Ureter (tissue), 1 donor: ENCODE measurements at places on chromosomes 3 and 15. TPM values are rescaled to one million over a fixed set of nuclear protein-coding genes. Genes with fewer than 3 reads are reported as not detected.

The CD86 gene
- total RNA-seq, result 3.0 TPM

The GOLGA8Q gene
- 2.3 TPM for total RNA-seq

The IQCF5 gene
- total RNA-seq, result not detected

The VPS39 gene
- total RNA-seq, result 96.7 TPM

The SLCO2A1 gene
- 89.1 TPM for total RNA-seq

DNA sequence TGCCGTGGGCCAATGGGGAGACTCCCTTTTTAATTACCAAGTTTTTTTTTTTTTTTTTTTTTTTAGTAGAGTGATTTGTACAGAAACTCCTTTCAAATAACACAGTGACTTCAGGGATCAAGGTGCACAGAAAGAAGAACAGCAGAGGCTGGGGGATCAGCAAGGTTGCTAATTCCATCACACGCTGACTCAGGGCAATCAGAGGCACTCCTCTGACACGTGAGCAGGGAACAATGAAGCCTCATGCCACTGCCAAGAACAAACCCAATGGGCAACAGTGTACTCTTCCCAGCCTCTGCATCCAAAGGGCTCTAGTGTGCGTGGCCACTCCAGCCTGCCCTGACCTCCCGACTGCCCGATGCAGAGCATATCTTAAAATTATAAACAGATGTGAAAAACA is 186.7 kb upstream of the WNT5A start:
- DNase-seq, result no peak

DNA sequence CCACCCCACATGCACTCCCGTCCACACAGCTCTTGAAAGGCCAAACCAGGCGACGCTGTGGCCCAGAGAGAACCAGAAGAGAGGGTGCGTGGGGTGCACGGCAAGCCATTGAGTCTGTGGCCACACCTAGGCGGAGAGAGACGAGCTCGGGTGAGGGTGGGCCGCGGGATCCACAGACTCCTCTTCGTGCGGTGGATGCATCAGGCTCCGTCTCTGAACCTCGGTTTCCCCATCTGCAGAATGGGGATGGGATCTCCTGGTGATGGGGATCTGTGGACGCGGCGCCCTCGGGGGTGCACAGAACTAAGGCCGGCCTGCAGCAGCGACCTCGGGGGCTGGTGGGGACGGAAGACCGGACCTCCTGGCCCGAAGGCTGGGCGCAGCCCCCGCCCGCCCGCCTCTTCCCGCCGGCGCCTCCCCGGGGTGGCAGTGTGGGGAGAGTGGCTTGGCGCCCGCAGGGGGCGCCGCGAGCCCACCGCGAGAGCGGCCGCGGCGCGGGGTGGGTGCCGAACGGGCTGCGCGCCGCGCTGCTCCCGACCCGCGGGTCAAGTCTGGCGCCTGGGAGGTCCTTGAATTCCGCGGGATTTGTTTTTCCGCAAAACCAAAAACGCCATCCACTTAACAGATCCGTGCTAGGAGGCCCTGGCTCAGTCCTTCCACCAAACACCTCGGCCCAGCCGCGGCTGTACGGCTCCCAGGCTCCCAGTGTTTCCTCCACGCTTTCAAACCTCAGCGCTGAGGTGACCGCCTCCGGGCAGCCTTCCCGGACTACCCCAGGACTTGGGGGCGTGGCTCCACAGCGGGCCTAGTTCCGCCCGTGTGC is 13.2 kb upstream of the ADPGK start:
- DNase-seq, result no peak

DNA sequence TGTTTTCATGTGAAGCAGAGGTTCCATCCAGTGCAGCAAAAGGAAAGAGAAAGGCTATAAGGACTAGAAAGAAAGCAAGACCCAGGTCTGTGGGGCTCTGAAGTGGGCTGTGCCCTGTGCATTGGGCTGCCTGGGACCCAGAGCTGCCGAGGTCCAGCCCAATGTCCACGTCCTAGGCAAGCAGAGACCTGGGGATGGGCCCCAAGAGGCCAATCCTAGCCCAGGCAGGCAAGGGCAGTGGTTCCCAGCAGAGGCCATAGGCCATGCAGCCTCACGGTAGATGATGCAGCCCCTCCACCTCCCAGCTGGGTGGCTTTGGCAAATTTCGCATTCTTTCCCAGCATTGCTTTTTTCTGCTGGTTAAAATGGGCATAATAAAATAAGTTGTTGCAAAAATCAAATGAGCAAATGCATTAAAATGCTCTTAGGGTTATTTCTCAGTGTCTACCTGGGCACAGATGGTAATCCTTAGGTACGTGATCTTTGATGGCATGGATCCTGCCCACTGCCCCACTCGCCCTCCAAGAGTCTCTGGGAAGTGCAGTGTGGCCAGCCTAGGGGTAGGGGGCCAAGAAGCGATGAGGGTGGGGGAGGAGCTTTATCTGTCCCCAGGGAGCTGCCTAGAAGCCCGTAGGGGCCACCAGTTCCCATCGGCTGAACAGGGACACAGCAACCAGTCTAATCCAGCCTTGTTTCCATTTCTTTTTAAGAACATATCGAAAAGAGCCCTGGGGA is 22.3 kb upstream of the GP9 start:
- DNase-seq, result no peak

- no peak for DNase-seq
Measured at GRCh38 chr15:72766780-72767179, 16.8 kb downstream of the ADPGK start.

DNA sequence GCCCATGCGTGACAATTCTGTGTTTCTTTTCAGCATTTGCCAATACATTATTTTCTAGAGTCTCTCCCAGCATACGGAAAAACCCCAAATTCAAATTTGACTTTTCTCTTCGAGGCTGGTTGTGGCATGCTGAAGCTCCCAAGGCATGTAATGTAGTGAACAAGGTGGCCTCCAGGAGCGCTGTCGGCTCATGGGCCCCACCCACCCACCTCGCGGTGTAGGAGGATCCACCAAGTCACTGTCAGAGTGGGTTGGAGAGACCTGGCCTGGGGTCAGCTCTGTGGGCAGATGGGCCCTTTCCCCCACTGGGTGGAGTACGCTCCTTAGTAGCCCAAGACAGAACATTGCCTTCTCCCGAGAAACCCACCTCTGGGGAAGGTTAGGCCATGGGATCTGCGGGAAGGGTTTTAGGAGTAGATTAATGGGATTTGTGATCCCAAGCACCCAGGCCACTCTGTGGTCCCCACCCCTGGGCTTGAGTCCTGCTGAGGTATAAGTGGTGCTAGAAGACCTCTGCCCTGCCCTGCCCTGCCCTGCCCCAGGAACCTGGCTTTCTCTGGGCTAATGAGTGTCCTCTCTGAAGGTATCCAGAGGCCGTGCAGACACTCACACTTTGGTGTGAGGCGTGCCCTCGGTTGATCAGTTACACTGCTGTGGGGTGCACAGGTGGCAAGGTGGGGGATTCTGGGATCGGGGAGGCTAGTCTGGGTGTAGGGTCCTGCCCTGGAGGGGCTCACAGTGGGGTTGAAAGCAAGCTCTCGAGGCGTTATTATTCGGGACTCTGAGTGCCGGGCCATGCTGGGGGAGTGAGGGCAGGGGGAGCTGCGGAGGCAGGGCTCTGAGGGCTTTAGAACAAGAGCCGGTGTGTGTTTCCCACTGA is 97.9 kb downstream of the APBA2 start:
- DNase-seq, result no peak

DNA sequence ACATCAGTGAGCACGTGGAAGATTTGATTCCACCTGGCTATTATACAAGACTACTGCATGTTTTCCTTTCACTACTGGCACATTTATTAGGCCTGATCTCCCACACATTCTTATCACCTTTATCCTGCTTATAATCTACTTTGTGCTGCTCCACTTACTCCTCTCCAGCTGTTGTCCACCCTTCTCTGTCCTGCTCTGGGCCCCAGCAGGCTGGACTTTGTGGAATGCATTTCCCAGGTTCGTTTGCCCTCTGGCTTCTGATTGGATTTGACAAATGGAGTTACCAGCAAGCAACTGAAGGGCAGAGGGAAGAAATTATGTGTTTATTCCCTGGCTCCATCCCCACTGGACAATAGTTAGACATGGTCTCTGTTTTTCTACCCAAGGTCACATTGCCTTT is 75.5 kb downstream of the DCLK3 start:
- no peak for DNase-seq

DNA sequence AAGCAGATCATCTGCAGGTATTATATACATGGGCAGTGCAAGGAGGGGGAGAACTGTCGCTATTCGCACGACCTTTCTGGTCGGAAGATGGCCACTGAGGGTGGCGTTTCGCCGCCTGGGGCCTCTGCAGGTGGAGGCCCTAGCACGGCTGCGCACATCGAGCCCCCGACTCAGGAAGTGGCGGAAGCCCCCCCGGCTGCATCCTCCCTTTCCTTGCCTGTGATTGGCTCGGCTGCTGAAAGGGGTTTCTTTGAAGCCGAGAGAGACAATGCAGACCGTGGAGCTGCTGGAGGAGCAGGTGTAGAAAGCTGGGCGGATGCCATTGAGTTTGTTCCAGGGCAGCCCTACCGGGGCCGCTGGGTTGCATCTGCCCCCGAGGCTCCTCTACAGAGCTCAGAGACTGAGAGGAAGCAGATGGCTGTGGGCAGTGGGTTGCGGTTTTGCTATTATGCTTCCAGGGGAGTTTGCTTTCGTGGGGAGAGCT is 639 bp downstream of the MKRN3 start:
- DNase-seq, result no peak

GRCh38 chr3:107877936-107878335 is 212.9 kb downstream of the CD47 start:
- no peak for DNase-seq

- DNase-seq, result no peak
Measured at GRCh38 chr15:63701365-63701764, 104.2 kb downstream of the FBXL22 start.

GRCh38 chr3:117407317-117407716 is 697.7 kb downstream of the TUSC7 start:
- DNase-seq, result no peak

DNA sequence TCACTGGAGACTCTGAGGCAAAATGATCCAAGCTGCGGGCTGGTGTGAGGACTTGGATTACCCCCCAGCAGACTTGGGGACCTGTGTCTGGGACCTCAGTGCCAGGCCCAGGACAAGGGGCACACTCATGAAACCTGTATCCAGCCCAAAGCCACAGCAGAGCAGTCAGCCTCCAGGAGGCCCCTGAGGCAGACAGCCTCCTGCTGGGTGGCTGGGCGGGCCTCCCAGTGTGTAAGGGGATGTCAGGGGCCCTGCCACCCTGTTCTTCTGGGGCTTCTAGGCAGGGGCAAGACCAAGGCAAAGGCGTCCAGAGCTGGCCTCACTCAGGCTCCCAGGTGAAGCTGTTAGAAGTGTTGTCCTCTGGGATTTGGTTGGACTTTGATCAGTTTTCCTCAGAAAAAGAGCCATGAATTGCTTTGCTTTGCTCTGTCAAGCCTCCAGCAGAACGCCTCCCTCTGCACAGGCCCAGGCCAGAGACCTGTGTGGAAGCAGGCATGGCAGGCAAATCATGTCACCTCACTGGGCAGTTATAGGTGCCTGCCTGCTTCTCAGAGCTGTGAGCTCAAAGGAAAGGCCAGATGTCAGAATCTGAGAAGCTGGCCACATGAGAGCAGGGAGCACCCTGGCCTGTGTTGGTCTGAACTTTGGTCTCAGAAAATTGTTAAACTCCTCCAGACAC is 77.4 kb downstream of the SMAD6 start:
- DNase-seq, result no peak

DNA sequence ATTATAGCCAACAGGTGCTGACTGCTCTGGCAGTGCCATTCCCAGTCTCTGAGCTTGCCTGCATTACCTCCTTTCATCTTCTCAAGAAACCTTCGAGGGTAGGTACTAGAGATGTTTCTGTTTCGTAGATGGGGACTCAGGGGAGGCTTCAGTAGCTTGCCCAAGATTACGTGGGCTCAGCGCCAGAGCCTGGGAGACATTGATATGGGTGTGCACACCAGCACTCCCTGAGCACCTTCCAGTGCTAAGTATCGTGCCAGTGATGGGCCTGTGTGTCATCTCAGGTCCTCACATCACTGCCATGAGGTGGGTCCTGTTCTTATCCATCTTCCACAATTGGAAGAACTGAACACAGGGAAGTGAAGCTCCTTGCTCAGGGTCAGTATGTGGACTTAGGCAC is 15.2 kb downstream of the TSEN2 start:
- no peak for DNase-seq

DNA sequence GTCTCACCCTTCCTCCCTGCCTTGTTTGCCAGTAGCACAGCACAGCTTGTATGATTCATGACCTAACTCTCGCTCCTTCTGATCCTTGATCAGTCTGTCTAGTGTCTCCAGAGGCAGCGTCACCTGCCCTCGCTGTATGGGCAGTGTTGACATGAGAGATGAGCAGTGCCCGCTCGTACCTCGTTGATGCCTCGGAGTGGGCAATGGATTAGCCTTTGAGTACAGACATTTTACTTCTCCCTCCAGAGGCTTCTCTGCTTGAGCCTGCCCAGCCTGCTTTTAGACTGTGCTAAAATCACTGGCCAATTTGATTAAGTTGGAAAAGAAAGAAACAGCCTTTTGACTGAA is 569.0 kb downstream of the NTRK3 start:
- DNase-seq, result no peak

DNA sequence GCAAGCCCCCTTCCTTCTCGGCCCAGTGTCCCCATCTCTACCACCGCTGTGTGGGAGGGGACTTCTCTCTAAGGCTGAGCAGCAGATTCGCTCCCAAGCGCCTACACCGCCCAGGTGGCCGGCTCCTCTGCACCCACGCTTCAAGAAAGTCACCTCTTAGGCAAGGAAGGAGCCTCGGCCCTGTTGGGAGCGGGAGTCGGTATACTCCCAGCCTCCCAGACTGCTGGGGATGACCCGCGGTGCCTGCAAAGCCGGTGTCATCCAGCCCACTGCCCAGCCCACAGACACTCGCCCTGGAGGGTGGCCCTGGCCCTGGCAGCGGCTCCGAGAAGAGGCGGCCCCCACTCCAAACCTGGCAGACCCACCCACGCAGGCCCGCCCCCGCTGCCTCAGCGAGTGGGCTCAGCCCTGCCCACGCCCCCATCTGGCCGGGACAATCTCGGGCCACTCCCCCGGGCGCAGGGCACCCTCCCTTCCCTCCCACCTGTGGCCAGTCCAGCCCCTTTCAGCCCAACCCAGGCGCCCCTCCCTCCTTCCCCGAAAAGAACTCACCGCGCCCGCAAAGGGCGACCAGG is 396 bp downstream of the CHRNB4 start:
- DNase-seq, result no peak

DNA sequence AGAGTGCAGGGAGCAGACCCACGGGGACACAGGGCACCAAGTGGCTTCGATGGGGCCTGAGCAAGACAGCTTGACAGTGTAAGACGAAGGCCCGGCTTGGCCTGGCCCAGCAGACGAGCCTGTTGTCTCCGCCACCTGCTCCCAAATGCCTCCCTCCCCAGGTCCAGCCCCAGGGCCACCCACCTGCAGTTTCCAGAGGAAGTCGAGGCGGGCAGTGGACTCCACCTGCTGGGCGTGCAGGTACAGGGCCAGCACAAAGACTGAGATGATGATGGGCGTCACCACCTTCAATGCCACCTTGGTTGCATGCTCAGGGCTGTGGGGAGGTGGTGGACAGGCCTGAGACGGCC is 94.1 kb downstream of the SEC22A start:
- DNase-seq, result no peak

- DNase-seq, result no peak
Measured at GRCh38 chr3:127417709-127418559, 130.1 kb upstream of the PRR20G start.

GRCh38 chr15:41772720-41773331 is 1.5 kb upstream of the MAPKBP1 start:
- peak; percentile 53 for DNase-seq
